Foreskin keratinocyte (primary cell): ENCODE measurements at places on chromosomes 3 and 15. TPM values are rescaled to one million over a fixed set of nuclear protein-coding genes. Genes with fewer than 3 reads are reported as not detected.

DNA sequence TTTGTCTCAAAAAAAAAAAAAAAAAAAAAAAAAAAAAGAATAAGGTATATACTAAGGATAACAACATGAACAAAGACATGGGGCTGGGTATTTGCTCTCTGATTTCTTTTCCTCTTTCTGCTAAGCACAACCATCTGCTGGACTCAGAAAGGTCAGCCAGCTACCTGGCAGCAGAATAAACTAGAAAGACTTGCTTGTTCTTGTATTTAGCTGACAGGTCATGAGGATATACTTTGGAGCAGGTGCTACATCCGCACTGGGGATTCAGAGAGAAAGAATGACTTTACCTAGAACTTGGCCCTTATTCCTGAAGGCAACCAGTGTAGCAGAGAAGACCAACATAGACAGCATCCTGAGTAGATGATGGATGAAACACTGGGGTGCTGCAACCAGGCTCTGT, 550.5 kb downstream of the NTRK3 start:
- no peak for DNase-seq

DNA sequence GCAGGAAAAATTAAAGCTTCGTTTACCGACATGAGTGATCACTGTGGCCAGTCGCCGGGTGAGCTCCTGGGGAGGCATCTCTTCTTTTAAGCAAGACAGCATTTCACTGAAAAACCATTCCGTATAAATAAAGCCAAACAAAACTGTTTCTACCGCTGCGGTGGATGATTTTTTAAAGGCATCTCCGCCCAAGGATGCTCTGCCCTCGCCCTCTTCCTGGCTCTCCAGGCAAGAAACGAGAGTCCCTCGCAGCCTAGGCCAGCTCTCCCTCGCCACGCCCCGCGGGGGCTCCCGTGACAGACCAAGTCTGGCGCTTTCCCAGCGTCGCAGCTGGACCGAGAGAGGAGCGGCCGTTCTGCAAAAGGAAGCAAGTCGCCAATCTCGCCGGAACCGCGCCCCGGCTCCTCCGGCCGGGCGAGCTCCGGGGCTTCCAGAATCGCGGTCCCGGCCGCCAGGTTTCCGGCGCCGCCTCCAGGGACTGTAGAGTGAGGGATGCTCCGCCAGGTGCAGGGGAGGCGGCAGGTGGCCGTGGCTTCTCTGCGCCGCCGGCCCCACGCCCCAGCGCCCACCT, 458 bp downstream of the MCF2L2 start:
- no peak for DNase-seq

- no peak for DNase-seq
These were observed at the start of gene CTDSPL for GRCh38 chr3:37861620-37862041. Gene CTDSPL (plus strand): TSS chr3:37861880. CDS start chr3:37862200, 320 bp downstream.

Gene MST1R
- 95.1 and 98.9 TPM in 2 replicates for total RNA-seq

Gene TNFSF10
- total RNA-seq, result 8.5 and 16.7 TPM in 2 replicates

GRCh38 chr3:113431811-113432210, 9.5 kb downstream of the CFAP44 start:
- no peak for DNase-seq

Gene GPR15
- not detected in 2 replicates for total RNA-seq

DNA sequence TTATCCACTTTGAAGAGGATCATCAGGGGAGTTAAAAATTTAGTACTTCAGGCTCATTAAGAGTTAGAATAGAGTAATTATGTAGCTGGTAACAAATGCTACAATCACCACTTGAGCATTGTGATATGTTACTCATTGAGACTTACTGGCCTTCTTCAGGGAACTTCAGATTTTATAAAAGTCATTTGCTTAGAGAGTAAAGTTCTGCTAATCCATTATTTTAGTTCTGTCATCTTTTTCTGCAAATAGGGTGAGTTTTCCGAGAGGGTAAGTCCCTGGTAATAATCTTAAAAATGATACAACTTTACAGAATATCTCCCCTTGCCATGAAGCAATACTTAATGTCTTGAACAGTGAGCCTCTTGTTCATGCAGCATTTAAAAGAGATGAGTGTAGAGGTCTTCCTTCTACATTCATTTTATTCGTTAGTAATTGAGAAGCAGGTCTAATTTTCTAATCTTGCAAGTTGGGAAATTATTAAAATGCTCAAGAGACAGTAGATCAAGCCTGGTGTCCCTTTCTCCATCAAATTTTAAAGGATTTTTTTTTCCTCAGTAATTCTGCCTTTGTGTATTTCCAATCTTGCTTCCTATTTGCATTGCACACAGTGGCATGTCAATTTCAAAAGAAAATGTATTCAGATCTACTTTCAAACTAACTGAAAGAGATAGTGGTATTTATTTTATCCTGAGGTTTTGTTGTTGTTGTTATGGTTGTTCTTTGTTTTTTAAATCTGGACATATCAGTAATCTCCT, 52.6 kb downstream of the MBNL1 start:
- no peak for DNase-seq

GRCh38 chr15:60679256-60679655, 200.3 kb upstream of the ICE2 start:
- DNase-seq, result peak; percentile 25

DNA sequence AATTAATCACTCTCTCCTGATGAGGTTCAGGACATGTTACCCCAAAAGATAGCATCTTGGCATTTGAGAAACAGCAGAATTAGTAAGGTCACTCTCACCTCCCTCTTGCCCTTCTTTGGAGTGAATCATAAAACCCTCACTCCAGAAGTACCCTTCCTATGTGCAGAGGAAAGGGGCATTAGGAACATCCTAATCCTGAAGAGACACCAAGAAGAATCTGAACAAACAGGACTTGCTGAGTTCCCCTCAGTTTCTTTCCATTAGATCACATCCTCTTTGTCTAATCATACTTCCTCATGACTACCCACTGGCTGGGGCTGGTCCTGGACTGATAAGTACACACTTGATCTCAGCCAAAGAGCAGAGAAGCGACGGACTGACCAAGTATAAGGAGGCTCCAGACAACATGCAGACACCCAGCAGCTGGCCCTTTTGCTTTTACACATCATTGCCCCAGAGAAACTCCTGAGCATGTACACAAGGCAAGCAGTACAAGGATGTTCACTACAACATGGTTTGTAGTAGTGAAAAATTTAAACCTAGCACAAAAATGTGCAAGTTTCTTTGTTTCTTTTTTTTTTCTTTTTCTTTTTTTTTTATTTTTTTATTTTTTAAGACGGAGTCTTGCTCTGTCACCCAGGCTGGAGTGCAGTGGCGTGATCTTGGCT, 15.0 kb upstream of the TM6SF1 start:
- DNase-seq, result peak; percentile 72

- DNase-seq, result peak; percentile 69
These were observed 38.7 kb downstream of the THSD4 start for GRCh38 chr15:71153823-71154524.

GRCh38 chr3:50194903-50195500, 3.6 kb downstream of the GNAT1 start:
- DNase-seq, result no peak

DNA sequence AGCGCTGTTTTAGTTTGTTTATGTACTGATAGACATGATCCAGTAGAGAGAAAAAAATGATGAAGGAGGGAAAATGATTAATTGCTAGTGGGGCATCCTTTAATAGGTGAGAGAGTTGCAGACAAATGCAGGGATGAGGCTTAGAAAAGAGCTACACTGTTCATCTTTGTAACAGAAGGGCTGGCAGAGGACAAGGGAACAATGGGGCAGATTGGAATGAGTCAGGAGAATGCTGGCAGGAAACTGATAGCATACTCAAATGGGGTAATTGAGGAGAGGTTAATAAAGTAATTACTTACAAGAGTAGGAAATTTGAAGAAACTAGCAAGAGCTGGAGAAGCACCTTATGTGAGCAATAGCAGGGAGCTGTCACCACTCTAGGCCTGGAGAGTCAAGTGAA, 170.9 kb downstream of the OXSM start:
- no peak for DNase-seq

Gene WDR93
- not detected in 2 replicates for total RNA-seq

Gene UROC1
- not detected in 2 replicates for total RNA-seq

GRCh38 chr15:82060817-82061216, 15.0 kb upstream of the MEX3B start:
- no peak for DNase-seq

Gene C15orf40
- 18.6 and 19.8 TPM in 2 replicates for total RNA-seq

DNA sequence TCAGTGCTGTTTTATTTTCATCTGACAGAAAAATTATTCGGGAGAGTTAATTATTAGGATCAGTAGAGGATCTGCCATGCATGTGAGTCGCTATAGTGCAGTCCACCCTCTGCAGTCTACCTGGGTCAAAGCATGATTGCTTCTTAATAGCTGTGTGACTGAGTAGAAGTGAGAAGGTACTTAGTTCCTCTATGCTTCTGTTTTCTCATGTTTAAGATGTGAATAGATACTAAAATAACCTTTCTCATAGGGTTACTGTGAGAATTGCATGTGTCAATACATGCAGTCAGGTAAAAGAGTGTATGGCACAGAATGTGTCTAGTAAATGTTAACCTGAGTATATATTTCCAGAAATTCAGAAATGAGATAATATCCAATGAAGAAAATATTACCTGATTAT, 435.7 kb downstream of the NAALADL2 start:
- no peak for DNase-seq

Gene YEATS2
- 33.9 and 34.5 TPM in 2 replicates for total RNA-seq

Gene EBLN2
- total RNA-seq, result 1.9 and 2.0 TPM in 2 replicates

GRCh38 chr15:82313446-82313845, 35.8 kb downstream of the GOLGA6L10 start:
- DNase-seq, result no peak

Gene GOLGA8F
- not detected in 2 replicates for total RNA-seq

GRCh38 chr3:191959876-191960413, 499.0 kb downstream of the PYDC2 start:
- no peak for DNase-seq

Gene GANC
- total RNA-seq, result 33.4 and 35.2 TPM in 2 replicates

DNA sequence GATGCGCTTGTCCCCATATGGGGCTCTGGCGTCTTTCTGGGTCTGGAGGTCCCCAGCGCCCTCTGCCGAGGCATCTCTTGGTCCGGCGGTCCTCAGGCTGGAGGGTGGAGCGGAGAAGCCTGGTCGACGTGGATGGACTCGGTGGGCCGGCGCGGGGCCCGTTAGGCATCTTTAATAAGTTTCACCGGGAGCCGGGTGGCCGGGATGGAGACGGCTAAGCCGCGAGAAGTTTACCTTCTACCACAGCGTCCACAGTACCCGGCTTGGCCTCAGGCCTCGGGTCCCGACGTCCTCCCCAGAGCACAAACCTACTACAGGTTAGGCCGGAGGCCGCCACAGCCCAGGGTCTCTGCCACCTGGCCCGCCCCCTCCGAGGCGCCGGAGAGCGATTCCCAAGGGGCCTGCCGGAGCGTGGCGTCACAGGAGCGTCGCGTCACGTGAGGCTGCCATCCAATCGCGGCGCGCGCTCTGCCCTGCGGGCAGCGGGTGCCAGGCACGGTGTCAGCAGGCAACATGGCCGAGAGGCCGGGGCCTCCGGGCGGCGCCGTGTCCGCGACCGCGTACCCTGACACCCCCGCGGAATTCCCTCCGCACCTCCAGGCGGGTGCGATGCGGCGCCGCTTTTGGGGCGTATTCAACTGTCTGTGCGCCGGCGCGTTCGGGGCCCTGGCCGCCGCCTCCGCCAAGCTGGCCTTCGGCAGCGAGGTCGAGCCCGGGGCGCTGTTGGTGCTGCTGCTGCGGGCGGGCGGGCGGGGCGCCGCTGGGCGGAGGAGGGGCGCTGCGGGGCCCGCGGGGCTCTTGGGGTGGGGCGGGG, at the start of gene TMEM42:
Gene TMEM42 (plus strand): TSS at position 501 of the 814 bp plus-strand sequence. CDS start 13 bp downstream, at position 514.
- DNase-seq, result peak; percentile 85

Gene AHSG
- total RNA-seq, result 0.21 TPM in 1 of 2 replicates, not detected in the other

Gene NRG4
- not detected in 2 replicates for total RNA-seq

- DNase-seq, result no peak
These were observed 1.3 kb downstream of the CACNA1D start for GRCh38 chr3:53495520-53496391.

Gene GABRA5
- total RNA-seq, result not detected in 2 replicates

DNA sequence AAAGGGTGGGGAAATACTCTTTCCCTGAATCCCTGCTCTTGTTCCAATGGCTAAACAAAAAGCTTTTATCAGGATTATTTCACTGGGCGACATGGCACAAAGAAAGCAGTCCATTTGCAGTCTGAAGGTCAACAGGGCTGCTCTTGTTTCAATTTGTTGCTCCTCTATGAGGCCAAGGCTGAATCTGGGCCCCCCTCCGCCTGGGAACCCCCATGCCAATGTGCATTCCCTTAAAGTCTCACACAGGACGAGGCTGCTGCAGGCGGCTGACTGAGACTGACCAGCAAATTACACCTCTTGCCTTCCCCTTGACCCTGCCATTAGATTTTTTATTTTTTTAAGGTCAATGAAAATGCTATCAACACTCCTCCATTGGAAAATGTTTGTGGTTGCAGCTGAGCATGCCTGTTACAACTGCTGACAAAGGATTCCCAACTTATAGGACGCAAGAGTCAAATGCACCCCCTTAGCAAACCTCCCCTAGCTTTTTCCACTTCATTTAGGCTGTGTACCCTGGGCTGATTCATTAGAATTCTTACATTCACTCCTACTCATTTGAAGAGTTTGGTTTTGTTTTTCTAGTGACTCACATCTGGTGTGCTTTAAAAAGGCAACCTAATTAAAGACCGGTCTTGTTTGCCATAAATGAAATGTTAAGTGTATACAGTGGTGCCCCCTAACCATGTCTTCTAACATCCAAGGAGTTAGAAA, 60.8 kb upstream of the ARHGEF3 start:
- no peak for DNase-seq

- DNase-seq, result no peak
These were observed 59.1 kb upstream of the SPRED1 start for GRCh38 chr15:38193496-38193895.

- no peak for DNase-seq
These were observed 224.2 kb downstream of the ITPR1 start for GRCh38 chr3:4717363-4717740.

GRCh38 chr3:71692139-71692538, 33.1 kb downstream of the EIF4E3 start:
- no peak for DNase-seq

Gene CAPN3
- 3.3 and 3.8 TPM in 2 replicates for total RNA-seq

- no peak for DNase-seq
These were observed 29.5 kb upstream of the THSD4 start for GRCh38 chr15:71085809-71086208.

- no peak for DNase-seq
These were observed 6.0 kb downstream of the CCR2 start for GRCh38 chr3:46359733-46360493.
